ENCODE measurements at places on chromosomes 12 and 14. TPM values are rescaled to one million over a fixed set of nuclear protein-coding genes. Genes with fewer than 3 reads are reported as not detected.

The TCL1B gene
- not detected for total RNA-seq

The BATF gene
- 7.0 TPM for total RNA-seq

The GPR132 gene
- total RNA-seq, result not detected

The LTBP2 gene
- 0.69 TPM for total RNA-seq

The TMEM233 gene
- total RNA-seq, result not detected

The ADAM20 gene
- 0.69 TPM for total RNA-seq

The PSMB5 gene
- total RNA-seq, result 164 TPM

The GLT1D1 gene
- total RNA-seq, result 0.36 TPM

The SLC4A8 gene
- total RNA-seq, result 0.33 TPM

The PIGH gene
- 37.1 TPM for total RNA-seq

The TBX3 gene
- 0.34 TPM for total RNA-seq

The TMEM30B gene
- under 0.01 TPM for total RNA-seq

The LALBA gene
- total RNA-seq, result not detected

The ASB2 gene
- total RNA-seq, result 1.5 TPM

The KRT72 gene
- total RNA-seq, result not detected

The PRR4 gene
- total RNA-seq, result 1.4 TPM

The RIMBP2 gene
- total RNA-seq, result not detected

The RASSF9 gene
- total RNA-seq, result not detected

The KLRC1 gene
- total RNA-seq, result not detected

The TSPAN19 gene
- 0.33 TPM for total RNA-seq

The KRT2 gene
- not detected for total RNA-seq

The BORCS5 gene
- total RNA-seq, result 11.4 TPM

The GPR162 gene
- under 0.01 TPM for total RNA-seq

The RNASE7 gene
- not detected for total RNA-seq

The TAS2R43 gene
- 3.5 TPM for total RNA-seq

The LUM gene
- 1.3 TPM for total RNA-seq

The NTF3 gene
- not detected for total RNA-seq

The SOAT2 gene
- total RNA-seq, result not detected

The DHH gene
- under 0.01 TPM for total RNA-seq

The ZDHHC22 gene
- total RNA-seq, result not detected

The CSRP2 gene
- total RNA-seq, result 22.7 TPM

The PTCSC3 gene
- not detected for total RNA-seq

The ACSS3 gene
- under 0.01 TPM for total RNA-seq

The PELI2 gene
- 6.5 TPM for total RNA-seq

The TAS2R42 gene
- total RNA-seq, result not detected
